CMK (cell line): ENCODE measurements at places on chromosomes 16 and 17.

- no peak for DNase-seq
Measured at GRCh38 chr17:43745541-43745940, 13.1 kb downstream of the SOST start.

DNA sequence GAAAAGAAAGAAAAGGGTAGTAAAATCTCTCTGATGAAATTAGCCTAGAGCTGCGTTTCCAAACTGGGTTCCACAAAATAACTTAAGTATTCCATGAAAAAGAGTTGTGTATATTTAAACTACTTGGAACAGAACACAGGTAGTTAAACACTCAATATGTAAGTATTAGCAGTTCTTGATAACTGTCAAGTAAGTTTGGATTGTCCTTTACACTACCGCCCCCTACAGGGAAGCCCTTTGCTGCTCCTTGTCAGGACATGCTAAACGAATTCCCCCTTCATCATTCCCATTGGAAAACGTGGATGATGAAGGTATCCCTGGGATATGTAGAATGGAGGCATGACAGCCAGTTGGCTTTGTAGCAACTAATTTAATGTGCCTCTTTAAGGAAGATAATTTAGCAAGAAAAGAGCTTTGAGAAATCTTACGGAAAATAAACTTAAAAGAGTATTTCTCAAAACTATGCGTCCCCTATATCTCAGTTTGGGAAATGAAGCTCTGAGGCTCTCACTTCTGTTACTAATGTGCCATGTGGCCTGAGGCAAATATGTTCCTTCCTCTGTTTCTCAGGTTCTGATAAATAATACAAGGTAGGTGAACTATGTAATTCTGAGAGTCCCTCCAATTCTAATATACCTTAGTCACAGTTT, 18.8 kb downstream of the NCBP3 start:
- DNase-seq: peak; percentile 15

DNA sequence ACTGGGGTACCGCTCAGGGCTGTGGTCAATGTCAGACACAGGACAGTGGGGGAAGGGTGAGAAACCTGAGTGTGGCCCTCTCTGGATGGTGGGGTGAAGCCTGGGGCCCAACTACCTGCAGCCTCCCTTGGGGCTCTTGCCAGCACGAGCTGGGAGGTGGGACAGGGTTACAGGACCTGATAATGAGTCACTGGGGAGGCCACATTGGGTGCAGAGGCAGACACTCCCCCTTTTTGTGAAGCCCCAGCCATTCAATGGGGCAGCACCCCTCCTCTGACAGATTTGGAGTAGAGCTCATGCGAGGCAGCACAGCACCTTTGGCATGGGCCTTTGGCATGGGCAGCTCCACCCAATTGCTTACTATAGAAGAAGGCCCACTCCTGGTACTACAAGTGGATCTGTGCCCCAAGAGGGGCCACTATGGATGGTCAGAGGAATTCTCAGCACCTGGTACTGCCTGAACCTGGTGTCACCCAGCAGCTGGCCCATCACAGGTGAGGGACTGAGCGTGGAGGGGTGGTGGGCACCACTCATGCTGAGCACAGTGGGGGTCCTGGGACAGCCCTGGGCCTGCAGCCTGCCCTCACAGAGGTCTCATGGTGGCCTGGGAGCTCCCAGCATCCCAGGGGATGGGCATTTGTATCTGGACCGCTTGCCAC, 45.2 kb upstream of the SMPD3 start:
- DNase-seq: no peak

DNA sequence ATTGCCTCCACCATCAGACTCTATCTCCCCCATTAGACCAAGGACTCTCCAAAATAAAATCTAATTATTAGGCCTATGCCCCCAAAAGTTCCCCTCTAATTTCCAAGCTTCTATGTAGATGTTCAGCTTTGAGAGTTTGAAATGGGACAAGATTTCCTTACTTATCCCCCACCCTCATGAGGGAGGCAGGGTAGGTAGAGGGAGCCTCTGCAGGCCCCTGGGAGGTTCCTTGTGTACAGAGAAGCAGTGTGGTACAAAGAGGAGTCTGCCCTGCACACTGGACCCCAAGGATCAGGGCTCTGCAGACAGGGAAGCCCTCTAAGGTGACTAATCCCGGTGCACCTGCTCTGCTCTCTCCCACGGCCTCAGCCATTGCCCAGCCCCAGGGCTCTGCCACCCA, 2.5 kb downstream of the KRT17 start:
- no peak for DNase-seq

- peak; percentile 39 for DNase-seq
Measured at GRCh38 chr17:44159519-44160210, 10.8 kb upstream of the ASB16 start.

DNA sequence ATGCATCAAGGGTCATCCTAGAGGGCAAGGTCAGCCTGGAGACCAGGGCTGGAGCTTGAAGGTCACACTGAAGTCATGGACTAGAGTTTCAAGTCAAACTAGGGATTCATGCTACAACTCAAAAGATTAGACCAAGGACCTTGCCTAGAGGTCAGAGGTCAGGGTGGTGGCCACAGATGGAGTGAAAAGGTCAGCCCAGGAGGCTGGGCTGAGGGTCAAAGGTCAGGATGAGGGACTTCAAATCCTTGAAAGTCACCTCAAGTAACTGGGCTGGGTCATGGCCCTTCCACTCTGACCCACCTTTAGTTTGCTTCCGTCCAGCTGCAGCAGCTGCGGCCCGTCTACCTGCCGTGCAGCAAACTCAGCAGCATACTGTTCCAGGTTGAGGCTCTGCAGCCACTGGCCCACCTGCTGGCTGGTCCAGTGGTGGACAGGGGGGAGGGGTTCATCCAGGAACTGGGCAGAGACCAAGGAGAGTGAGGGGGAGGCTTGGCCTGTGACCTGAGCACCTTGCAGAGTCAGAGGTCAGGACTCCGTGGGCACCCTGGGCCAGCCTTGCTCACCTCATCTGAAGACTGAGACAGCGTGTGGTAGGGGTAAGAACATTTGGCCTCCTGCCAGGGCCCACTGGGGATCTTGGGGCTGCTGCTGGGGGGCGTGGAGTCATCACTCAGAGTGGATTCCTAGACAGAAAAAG, 16.2 kb downstream of the SAMD14 start:
- no peak for DNase-seq

- no peak for DNase-seq
Measured at GRCh38 chr17:59366040-59366757, 34.7 kb downstream of the YPEL2 start.

DNA sequence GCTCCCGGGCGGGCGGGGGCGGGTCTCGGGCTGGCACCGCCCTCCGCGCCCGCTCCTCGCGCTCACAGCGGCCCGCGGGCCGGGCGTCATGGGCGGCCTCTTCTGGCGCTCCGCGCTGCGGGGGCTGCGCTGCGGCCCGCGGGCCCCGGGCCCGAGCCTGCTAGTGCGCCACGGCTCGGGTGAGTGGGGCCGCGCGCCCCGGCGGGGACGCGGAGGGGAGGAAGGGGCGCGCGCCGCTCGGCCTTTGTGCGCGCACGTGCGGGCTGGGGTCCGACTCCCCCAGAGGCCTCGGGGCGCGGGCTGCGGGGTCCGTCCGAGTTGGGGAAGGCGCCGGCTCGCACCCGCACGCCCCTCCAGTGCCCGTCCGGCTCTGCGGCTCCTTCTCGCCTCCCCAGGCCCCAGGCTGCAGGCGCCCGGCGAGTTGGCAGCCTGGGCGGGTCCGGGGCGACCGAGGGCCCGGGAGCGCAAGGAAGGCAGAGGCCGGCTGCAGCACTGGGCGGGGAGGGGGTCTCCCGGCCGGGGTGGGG, at the start of gene NME4:
Gene NME4 (plus strand): TSS at position 65 of the 527 bp plus-strand sequence. CDS start 24 bp downstream, at position 89.
- no peak for DNase-seq

DNA sequence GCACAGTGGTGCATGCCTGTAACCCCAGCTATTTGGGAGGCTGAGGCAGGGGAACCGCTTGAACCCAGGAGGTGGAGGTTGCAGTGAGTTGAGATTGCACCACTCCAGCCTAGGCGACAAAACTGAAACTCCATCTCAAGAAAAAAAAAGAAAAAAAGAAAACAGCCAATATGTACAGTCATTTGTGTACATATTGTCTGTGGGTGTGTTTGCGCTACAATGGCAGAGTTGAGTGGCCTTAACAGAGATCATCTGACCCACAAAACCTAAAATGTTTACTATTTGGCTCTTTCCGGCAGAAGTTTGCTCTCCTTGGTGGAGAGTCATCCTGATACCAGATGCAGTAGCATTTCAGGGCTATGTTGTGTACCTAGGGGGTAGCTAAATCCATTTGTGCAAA, 57.9 kb downstream of the ARSG start:
- DNase-seq: no peak

DNA sequence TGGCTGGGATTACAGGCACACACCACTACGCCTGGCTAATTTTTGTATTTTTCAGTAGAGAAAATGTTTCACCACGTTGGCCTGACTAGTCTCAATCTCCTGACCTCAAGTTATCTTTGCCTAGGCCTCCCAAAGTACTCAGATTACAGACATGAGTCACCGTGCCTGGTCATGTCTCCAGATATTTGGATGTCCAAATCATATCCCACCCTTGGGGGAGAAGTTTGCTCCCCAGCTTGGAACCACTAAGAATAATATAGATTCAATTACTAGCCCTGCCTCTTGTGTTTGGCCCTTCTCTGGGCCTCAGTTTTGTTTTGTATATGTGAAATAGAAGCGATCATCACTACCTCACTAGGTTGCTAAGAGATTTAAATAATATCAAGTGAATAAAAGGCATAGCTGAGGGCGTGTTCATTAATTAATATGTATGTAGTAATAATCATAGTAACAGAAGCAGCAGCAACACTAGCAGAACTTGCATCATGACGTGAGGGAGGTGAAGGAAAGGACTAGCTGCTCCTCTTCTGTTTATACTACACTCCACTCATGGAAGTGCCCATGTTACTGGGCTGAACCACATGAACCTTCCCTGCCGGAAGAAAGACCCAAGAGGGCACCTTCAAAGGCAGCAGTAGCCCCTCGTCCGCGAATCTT, 253.6 kb upstream of the XYLT1 start:
- no peak for DNase-seq

GRCh38 chr17:17109256-17109655, 67.0 kb downstream of the MPRIP start:
- DNase-seq: no peak

- DNase-seq: no peak
Measured at GRCh38 chr16:56384074-56384721, 41.1 kb downstream of the AMFR start.

DNA sequence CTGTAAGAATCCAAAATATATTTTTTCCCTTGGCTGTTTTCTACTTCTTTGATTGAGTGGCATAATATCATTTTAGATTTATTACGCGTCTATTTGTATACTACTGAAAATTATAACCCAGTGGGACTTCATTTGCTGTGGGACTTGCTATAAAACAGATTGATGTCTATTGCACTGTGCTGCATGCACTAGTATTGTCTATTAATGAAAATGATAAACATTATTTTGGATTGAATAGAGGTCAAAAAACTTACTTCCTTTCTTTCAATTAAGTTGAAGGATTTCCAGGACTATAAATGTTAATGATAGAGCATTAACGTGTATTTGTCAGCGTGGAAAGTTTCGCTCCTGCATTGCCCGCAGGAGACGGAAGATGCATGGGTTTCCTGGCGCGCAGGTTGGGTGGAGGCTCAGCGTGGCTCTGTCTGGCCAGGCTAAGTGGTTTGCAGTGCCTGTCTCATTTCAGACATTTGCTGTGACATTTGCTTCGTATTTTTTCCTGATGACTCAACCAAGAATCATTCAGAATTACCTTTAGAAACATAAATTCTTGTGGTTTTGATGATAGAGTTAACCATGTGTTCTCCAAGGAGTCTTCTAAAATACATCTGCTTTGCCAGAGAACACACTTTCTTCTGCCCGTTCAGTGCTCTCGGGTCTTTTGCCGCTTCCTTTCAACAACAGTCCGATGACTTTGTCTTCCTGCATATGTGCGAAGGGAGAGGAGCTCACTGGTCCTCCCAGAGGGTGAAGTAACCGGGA, 216.7 kb downstream of the RPTOR start:
- DNase-seq: no peak

GRCh38 chr17:78474614-78475146, 96.2 kb downstream of the PGS1 start:
- no peak for DNase-seq

DNA sequence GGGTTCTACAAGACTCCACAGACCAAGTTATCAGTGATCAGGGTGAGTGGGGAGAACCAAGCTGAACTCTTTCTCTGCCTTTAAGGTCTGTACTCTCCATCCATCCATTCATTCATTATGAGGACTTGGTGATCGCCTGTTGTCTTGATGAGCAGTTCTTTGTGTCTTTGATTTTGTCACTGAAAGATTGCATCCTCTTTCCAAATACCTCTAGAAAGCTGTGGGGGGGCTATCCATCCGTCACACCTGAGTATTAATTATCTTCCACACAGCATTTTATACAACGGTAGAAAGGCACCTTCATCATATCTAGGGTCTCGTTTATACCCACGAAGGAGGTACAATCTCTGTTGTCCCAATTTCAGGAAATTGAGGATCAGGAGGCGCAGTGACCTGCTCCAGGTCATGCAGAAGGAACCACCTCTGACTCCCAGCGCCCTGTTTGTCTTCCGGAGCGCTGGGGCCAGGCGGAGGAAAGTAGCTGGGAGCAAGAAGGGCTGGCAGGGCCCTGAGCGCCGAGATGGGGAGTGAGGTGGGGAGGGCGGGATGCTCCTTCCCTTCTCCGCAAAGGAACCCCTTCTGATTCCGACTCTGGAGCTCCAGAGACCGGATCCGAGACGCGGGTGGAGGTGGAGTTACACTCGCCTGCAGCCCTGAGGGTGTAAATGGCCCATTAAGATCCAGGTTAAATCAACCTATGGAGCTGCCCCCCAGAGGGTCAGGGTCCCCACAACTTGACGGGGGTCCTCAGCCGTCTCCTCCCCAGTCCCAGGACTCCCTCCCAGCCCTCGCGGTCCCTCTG, 605 bp upstream of the ABAT start:
- no peak for DNase-seq

DNA sequence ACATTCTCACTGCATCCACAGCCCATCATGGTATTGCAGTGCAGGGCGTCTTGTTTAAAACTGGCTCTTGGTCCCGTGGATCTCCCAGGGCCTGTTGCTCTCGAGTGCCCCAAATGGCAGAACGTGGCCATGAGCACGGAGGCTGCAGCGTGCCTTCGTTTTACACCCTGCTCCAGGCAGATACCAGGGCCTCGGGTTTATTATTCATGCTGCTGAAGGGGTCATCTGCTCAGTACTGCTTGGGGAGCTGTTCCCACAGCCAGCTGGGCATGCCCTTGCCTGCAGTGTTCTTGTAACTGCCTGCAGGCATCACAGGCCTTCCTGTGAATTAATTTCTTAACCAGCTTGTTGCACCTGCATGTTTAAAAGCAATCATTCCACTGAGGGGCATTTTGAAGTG, 129.7 kb upstream of the CHMP6 start:
- DNase-seq: no peak
